Renal cortex interstitium (tissue), 15 donors: ENCODE measurements at places on chromosomes 5 and 9. TPM values are rescaled to one million over a fixed set of nuclear protein-coding genes. Genes with fewer than 3 reads are reported as not detected.

APBA1 gene
- polyA plus RNA-seq: 13.3 TPM

PLPP7 gene
- polyA plus RNA-seq: 1.7 TPM

MATR3 gene
- polyA plus RNA-seq: 621 TPM

GKAP1 gene
- 16.3 TPM for polyA plus RNA-seq

OTP gene
- polyA plus RNA-seq: not detected

SPINK7 gene
- polyA plus RNA-seq: not detected

OBP2B gene
- 0.34 TPM for polyA plus RNA-seq

LCN2 gene
- 1.2 TPM for polyA plus RNA-seq

GRCh38 chr9:70441622-70442021 is 27.2 kb upstream of the KLF9 start:
- DNase-seq: no peak

GRCh38 chr5:155134130-155134529 is 120.6 kb downstream of the KIF4B start:
- DNase-seq: no peak

GRCh38 chr9:15149450-15149849 is 157.6 kb downstream of the TTC39B start:
- DNase-seq: no peak

DNA sequence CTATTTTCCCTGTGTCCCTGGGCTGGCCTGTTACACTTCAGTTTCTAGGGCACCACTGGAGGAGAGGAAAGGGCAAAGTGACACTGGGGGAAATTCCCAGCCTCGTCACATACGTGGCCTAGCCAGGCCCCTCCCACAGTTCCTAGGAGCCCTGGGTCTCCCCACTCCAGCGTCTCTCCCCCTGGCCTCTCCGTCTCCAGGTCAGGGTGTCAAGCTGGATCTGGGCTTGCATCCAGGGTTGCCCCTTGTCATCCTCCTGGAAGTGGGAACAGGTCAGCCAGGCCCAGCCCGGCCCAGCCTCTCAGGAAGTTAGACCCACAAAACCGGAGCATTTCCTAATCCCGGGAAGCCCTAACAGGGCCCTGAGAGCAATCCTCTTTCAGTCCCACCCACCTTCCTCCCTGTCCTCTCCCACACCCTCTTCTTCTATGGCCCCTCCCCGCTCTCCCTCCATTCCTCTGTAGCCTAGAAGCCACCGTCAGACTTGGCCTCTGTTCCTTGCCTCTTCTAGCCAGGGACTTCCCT is 4.7 kb upstream of the TNIP1 start:
- no peak for DNase-seq

DNA sequence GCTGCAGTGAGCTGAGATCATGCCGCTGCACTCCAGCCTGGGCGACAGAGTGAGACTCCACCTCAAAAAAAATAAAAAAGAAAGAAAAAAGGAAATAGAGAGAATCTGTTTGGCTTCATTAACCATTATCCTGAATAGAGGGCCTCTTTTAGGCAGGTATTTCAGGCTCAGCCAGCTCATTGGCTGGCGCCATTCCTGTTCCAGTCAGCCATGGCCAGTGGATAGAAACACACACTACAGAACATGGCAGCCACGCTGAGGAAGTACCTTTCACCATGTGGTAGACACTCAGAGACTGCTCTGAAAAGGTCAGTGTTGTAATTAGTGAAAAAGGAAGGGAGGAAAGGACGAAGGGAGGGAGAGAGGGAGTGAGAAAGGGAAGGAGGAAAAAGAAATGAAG is 340.0 kb upstream of the ACTBL2 start:
- no peak for DNase-seq

DNA sequence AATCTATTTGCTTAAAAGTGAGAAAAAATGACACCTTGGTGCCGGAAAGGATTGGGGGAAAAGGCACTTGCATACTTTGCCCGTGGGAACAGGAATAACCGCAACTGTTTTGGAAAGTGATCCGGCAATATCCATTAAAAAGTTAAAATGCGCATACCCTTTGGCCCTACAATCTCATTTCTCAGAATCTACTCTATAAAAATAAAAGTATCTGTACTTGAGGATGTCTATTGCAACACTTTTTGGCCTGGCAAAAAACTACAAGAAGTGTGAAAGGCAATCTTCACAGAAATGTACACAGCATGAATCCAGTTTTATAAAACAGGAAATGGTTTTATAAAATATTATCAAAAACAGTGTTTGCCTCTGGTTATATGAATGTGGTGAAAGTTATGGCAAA is 58.3 kb upstream of the NFIL3 start:
- no peak for DNase-seq

DNA sequence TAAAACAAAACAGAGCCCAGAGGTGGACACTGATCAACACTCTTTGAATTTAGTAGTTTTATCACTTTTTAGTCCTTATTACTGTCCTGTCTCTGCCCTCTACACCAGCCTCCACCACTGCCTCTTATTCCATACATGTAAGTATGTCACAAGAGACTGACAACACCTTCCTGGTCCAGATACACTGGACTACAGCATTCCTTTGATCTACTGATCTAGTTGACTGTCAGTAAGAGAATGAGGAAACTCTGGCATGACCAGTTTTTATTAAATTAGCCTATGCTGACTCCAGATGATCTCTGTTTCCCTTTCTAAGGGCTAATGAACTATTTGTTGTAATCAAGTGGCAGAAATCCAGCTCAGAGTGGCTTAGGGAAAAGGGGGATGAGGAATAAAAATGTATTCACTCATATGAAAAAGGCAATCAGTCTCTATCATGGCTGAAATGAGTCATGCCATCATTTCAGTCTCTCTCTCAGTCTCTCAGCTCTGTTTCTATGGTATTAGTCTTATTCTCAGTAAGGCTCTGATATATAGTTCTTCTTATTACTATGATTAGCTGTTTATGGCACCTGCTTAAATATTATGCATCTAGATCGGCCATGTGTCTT is 5.5 kb downstream of the ARHGEF37 start:
- DNase-seq: no peak
